ENCODE measurements at places on chromosomes 7 and 10.

GRCh38 chr10:122062831-122063674 lies 74.1 kb downstream of the TACC2 start:
- DNase-seq: no peak

- no peak for DNase-seq
These were observed 29.9 kb downstream of the KAZALD1 start for GRCh38 chr10:101091546-101092290.

- no peak for DNase-seq
These were observed 492.9 kb upstream of the FOXK1 start for GRCh38 chr7:4189131-4189570.

- DNase-seq: no peak
These were observed 573 bp downstream of the PMPCB start for GRCh38 chr7:103297837-103298179.

- no peak for DNase-seq
These were observed 546.8 kb downstream of the LRMDA start for GRCh38 chr10:75978213-75978612.

GRCh38 chr10:98313598-98313997 lies 45.6 kb upstream of the LOXL4 start:
- DNase-seq: no peak

DNA sequence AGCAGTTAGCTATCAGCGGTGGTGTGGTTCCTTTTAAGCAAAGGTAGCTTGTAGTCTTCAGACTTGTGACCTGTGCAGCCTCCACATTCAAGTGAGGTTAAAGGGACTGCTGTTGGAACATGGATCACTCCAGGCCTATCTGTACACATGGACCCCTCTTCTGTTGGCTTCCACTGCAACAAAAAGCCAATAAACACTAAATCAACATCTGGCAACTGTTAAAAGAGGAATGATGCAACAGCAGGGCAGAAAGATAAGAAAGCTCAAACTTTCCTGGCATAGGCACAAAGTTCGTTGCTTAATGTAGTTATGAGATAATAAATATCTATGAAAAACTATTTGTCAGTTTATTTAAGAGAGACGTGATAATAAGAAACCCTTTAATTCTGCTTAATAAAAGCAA lies 4.0 kb upstream of the MINPP1 start:
- no peak for DNase-seq

DNA sequence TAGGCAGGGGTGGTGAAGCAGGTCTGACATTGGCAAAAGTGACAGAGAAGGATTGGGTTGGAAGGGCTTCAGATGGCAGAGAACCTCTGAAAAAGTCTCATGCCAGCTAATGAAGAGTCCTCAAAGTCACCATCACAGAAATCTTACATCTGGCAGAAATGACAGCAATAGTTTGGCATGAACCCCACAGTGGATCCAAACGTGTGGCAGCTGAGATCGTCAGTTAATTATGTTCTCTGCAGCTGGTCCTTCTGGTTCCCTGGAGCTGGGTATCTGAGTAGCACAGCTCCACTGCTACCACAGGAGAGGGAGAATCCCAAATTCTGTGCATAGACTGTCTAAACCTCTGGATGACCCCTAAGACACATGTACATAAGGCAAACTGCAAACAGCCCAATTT lies 73.4 kb downstream of the ALOX5 start:
- no peak for DNase-seq

GRCh38 chr7:31893365-31893764 lies 176.8 kb downstream of the PDE1C start:
- DNase-seq: no peak

DNA sequence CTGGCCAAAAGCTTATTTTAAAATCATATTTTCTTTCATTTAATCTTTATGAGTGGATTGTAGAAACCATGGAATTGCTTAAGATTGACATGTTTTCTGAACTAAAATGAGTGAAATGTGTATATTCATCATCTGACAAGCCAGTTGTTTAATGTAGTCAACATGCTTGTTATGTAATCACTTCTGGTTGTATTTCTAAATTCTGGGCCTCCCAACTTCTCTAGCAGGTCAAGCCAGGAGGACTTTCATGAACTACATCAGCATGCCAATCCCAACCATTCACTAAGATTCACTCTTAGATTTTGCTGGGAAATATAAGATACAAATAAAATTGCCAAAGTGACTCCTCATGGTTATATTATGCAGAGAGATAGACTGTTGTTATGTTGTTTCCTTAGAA lies 21.1 kb upstream of the MAP3K8 start:
- no peak for DNase-seq

DNA sequence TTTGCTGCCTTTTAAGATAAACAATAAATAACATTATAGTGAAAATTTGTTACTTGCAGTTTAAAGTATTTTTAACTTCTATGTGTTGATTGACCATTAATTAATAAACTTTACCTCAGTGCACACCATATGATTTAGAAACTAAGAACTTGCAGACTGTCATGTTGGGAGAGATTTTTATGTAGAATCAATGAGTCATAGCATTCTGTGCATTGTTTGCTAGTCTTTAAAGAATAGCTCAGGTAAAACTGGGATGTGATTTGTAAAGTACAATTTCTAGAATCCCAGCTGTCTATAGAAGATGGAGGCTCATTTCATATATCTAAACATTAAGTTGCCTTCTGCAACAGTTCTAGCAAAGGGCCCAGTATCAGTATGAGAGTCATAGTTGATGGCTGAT lies 199.6 kb upstream of the SEMA3A start:
- DNase-seq: no peak

DNA sequence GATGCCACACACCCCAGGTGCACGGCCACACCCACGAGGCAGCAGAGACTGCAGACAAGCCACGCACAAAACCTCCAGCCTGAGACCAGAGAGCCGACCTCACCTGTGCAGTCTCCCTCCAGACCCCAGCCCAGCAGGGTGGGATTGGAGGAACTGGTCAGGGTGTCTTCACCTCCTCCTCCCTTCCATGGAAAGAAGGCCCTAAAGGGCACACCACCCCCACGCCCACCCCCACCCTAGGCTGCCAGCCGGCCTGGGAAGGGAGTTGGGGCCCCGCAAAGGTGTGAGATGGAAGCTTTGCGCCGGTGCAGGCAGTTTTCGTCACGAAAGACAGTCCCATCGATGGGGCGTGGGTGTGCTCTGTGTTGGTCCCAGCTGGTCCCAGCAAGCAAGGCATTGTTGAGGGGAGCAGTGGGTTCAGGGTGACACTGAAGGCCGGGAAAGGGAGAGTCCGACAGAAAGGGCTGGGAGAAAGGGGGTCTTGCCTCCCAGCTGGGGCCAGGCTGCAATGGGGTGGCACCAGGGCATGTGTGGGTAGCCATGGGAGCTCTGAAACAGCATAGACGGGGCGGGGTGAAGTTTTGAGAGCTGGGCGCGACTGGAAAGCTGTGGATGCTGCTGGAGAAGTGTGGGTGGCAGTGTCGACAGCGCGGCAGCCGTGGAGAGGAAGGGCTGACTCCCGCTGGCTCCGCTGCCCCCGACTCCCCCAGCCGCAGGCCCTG lies 349.2 kb downstream of the GLRX3 start:
- no peak for DNase-seq

DNA sequence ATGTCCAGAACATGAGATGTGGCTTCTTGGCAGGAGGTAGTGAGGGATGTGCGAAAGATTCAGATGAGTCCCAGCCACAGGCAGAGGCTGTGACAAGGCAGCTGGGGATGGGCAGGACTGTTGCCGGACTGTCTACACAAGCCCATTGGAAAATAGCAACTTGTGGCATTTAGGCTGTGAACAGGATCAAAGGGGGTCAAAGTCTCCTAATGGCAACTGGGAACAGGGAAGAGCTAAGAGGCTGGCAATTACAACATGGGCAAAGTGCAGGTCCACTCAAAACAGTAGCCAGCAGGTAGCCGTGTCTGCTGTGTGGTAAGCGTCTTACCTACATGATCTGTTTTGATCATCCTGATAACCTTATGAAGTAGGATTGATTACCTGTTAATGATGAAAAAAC lies 254.2 kb upstream of the ZNF32 start:
- DNase-seq: no peak

DNA sequence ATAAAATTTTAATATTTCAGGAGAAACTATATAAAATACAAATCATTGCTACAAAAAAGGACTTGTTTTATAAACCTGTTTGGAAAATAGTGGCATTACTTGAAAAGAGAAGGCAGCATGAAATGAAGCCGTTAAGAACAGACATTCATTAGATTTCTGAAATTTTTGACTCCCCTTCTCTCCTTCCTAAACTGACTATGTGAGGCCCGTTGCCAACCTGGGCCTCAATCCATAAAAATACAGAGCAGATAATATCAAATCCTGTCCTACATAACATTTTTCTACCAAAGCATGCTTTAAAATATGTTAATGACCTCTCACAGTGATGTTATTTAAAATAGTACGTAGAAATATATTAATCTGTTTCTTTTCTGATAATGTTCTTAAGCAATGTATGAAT lies 34.5 kb upstream of the ING3 start:
- no peak for DNase-seq

DNA sequence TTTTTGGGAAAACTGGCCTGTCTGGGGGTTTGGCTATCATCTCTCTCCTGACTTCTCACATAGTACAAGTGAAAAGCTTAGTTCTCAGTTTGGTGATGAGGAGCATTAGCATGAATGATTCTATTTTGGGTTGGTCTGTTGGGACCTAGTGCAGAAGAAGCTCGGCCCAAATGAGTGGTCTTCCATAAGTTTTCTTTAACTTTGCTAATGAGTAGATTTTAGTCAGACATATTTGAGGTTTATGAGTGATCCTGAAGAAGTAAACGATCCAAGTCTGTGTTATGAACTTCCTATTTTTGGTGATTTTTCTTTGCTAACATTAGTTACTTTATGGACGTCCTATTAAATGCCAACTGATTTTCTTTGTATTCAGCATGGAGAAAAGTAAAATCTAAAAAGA lies 51.7 kb upstream of the CALD1 start:
- no peak for DNase-seq

GRCh38 chr7:148882192-148882591 lies 1.9 kb downstream of the EZH2 start:
- no peak for DNase-seq

- DNase-seq: no peak
These were observed 38.8 kb downstream of the FGFR2 start for GRCh38 chr10:121559326-121560026.

DNA sequence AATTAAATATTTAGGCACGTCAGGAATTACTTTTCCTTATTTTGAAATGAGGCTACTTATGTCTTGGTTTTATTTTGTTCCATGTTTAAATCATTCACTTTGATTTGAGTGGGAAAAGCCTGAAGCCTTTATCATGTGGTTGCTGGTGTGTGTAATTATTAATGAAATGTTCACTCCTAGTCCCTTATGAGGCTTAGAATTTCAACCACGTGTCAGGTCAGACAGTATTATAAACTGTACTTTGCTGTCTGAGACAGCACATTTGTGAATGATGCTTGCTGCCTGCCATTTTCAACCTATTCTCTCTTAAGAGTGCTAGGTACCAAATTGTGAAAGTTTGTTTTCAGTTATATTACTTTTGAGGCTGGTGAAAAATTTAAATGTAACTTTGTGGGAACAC lies 58.9 kb downstream of the COL17A1 start:
- DNase-seq: no peak

- no peak for DNase-seq
These were observed 122.5 kb upstream of the LANCL2 start for GRCh38 chr7:55242613-55243012.

- DNase-seq: no peak
These were observed 627.9 kb downstream of the PARD3 start for GRCh38 chr10:34187201-34187600.

Measured in activated T-cell treated with anti-CD3 and anti-CD28 coated beads, Interleukin-2, amount 50 U/mL, for 4 hours (primary cell).